ENCODE measurements at places on chromosomes 2 and 18.

DNA sequence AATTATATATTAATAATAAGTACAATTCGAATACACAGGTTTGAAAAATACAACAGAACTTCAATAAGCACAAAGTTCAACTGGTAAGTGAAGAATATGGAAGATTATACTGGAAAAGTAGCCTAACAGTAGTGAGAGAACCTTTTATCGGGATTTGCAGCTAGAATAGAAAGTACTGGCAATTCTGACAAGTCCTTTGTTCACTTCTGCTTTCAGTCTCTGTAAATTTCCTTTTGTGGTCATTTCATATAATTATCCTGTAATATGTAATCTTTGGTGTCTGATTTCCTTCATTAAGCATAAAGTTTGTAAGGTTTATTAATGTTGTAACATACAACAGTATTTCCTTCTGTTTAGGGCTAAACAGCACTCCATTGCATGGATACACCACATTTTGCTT lies 67.2 kb downstream of the CUL3 start:
- no peak for DNase-seq

- no peak for DNase-seq
Measured at GRCh38 chr2:86499326-86499725, 58.2 kb downstream of the KDM3A start.

DNA sequence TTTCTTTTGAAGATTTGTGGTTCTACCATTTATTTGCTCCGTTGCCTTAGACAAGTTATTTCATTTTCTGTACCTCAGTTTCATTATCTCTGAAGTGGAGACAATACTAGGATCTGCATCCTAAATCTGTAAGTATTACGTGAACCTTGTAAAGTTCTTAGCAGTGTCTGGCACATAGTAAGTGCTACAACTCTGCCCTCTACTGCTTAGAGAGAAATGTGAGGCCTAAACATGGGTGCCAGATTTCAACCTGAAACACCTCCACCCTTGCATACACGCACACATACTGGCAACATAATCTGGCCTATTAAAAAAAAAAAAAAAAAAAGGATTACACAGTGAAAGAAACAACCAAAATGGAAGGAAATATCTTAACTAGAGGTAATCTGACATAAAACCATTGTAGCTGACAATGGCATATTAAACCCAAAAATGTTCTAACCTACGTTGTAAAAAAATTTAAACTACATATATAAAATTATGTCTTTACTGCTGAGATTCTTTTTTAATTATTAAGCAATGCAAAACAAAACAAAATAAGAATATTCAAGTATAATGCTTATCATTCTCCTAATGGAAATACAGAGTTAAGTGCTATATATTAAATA lies 132.6 kb downstream of the MAP2 start:
- DNase-seq, result no peak

GRCh38 chr2:165587335-165587938 lies 117.9 kb downstream of the CSRNP3 start:
- no peak for DNase-seq

DNA sequence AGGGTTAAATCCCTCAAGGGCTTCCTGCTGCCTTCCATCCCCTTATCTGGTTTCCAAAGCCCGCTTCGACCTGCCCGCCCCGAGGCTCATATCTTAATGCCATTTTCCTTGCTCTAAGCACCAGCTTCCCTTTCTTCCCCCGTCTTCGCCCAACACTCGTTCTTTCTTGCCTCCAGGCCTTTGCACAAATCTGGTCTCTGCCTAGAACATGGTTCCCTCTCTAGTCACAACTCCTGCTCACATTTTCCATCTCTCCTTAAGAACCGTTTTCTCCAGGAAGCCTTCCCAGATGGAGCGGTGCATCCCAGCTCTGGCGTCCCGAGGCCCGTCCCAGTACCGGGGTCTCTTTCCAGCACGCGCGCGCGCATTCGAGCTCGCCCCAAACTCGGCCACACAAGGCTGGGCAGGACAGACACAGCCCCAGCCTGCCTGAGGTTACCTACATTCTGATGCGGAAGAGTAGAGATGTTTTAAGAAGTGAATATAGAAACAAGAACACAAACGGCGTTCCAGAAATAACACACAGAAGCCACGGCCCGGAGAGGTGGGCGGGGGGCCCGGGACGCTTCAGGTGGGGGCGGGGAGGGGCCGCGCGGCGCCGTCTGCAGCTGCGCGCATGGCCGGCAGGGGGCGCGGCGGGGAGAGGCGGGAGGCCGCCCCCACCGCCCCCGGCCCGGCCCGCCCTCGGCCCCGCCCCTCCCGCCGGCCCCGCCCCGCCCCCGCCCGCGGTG lies at the start of gene DGKD:
Gene DGKD (plus strand): TSS at position 726 of the 731 bp plus-strand sequence. CDS start 25 bp downstream, outside the sequence.
- peak; percentile 46 for DNase-seq

GRCh38 chr18:69402533-69402989 lies 1.9 kb downstream of the DOK6 start:
- no peak for DNase-seq

DNA sequence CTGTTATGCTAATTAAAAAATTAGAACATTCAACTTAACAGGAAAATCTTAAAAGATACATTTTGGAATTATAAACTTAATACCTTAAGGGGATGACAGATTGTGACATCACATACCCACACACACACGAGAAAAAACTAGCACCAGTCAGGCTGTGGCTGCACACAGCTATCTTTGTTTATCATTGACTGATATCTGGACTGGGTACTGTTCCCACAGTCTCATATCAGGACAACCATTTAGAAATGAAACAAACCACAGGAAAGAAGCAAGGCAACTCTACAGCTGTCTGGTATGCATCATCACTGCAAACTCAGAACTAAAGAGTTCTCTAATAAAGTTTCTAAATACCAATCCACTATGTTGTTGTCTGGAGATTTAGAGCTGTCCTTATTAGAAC lies 210.9 kb upstream of the SMAD7 start:
- no peak for DNase-seq

- DNase-seq, result no peak
Measured at GRCh38 chr2:60478660-60479059, 74.8 kb downstream of the BCL11A start.

- DNase-seq, result no peak
Measured at GRCh38 chr2:63124218-63124617, 73.6 kb downstream of the OTX1 start.

- DNase-seq, result no peak
Measured at GRCh38 chr2:148022882-148023281, 2.0 kb downstream of the MBD5 start.

GRCh38 chr2:165453561-165454094 lies 15.9 kb upstream of the CSRNP3 start:
- no peak for DNase-seq

DNA sequence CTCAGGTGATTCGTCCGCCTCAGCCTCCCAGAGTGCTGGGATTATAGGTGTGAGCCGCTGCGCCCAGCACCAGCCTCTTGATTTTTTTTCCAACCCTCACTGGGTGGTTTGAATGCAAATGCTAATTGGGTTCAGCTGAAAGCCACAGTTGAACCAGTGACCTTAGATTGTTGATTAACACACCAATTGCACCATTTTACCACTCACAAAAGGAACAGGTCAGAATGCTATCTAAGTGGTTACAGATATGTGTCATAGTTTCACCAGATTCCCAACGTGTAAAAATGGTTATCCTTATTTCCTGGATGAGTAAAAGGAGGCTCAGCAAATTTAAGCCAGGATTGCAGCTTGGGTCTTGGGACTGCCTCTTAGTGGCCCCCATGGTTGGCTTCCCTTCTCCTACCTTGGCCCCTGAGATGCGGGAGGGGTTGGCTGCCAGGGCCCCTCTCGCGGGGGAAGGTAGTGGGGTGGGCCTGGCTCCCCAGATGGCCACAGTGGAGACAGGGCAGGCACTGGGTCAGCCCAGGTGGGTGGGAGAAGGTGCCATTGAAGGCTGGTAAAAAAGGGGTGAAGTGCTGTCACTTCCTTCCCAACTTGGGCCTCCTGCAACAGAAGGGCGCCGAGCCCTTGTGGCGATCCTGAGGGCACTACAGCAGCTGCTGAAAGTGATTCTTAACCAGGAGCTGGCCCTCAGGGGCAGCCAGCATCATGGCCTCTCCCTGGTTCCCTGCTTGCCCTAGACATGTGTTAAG lies 164.9 kb upstream of the HAAO start:
- DNase-seq, result no peak

- no peak for DNase-seq
Measured at GRCh38 chr2:232571026-232571474, 20.6 kb downstream of the EIF4E2 start.

- DNase-seq, result no peak
Measured at GRCh38 chr2:182103526-182103925, 117.9 kb downstream of the PPP1R1C start.

DNA sequence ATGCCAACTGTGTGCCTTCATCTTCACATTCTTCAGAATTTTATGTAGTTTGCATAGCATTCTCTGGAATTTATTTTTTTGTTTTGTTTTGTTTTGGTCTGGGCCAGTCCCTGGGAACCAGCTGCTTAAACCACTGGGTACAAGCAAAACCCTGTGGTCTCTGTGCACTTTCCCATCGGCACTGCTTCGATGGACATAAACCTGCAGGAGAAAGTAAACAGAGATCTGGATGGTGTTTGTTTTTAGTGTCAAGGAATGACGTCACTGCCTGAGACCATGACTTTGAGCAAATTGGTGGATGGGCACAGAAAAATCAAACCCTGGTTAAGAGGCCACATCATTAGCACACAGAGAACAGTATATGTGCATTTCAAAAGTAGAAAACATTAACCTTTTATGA lies 64.7 kb upstream of the RASGRP3 start:
- DNase-seq, result no peak

- no peak for DNase-seq
Measured at GRCh38 chr2:233210843-233211547, 40.5 kb upstream of the ATG16L1 start.

GRCh38 chr2:223306371-223306770 lies 254.4 kb downstream of the KCNE4 start:
- no peak for DNase-seq
